T-helper 1 cell treated with Interleukin-12 subunit alpha and Interleukin-12 subunit beta and Interleukin-4 antibody, amounts not matched to agents 30 ng/mL and 1 ng/mL, for 36 hours (primary cell): ENCODE measurements at places on chromosomes 13 and 19. TPM values are rescaled to one million over a fixed set of nuclear protein-coding genes. Genes with fewer than 3 reads are reported as not detected.

The SHKBP1 gene
- total RNA-seq, result 156 and 166 TPM in 2 replicates

The PSG3 gene
- total RNA-seq, result not detected in 2 replicates

The OSCAR gene
- total RNA-seq, result 0.22 TPM in 1 of 2 replicates, not detected in the other

The MAG gene
- total RNA-seq, result 0.32 TPM in 1 of 2 replicates, not detected in the other

The TTYH1 gene
- total RNA-seq, result 2.2 and 2.4 TPM in 2 replicates

The ZNF738 gene
- 7.8 and 9.9 TPM in 2 replicates for total RNA-seq

The ZNF575 gene
- 4.2 and 4.4 TPM in 2 replicates for total RNA-seq

The AMER2 gene
- total RNA-seq, result not detected in 2 replicates

The AP2A1 gene
- total RNA-seq, result 72.1 and 74.0 TPM in 2 replicates

The LYPD5 gene
- 0.54 and 0.71 TPM in 2 replicates for total RNA-seq

The RNF113B gene
- not detected in 2 replicates for total RNA-seq

The LRG1 gene
- 1.1 and 1.5 TPM in 2 replicates for total RNA-seq

The BIVM gene
- 36.2 and 38.7 TPM in 2 replicates for total RNA-seq

The CACNG6 gene
- not detected in 2 replicates for total RNA-seq

The DAND5 gene
- 0.10 TPM in 1 of 2 replicates, not detected in the other for total RNA-seq

The MEF2B gene
- 2.8 and 4.2 TPM in 2 replicates for total RNA-seq

The MYH14 gene
- not detected in 2 replicates for total RNA-seq

The KLF2 gene
- 175 and 177 TPM in 2 replicates for total RNA-seq
